ENCODE measurements at places on chromosomes 11 and 22.

DNA sequence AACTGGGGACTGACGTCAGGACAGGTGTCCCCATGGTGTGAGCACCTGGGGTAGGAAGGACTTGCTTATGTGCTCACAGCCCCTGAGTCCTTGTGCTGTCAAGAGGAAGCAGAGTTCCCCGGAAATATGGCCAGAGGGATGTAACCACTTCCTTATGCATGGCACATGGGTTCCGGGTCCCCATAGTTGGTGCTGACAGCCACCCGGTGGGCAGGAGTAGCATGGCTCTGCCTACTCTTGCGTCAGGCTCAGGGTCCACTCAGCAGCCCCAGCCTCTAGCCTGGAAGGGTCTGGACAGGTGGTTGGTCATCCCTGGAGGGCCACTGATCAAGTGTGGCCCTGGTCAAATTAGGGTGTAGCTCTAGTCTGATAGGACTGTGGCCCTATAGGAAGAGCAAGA, 42.8 kb upstream of the CCND1 start:
- H3K27ac ChIP-seq: no peak overlapping the region
- no peak for DNase-seq
- no peaks in the 10 kb centered on the region for H3K4me1 ChIP-seq
- no peak overlapping the region for H3K4me3 ChIP-seq
- no peaks in the 10 kb centered on the region for H3K27me3 ChIP-seq
- H3K36me3 ChIP-seq: no peaks in the 10 kb centered on the region

DNA sequence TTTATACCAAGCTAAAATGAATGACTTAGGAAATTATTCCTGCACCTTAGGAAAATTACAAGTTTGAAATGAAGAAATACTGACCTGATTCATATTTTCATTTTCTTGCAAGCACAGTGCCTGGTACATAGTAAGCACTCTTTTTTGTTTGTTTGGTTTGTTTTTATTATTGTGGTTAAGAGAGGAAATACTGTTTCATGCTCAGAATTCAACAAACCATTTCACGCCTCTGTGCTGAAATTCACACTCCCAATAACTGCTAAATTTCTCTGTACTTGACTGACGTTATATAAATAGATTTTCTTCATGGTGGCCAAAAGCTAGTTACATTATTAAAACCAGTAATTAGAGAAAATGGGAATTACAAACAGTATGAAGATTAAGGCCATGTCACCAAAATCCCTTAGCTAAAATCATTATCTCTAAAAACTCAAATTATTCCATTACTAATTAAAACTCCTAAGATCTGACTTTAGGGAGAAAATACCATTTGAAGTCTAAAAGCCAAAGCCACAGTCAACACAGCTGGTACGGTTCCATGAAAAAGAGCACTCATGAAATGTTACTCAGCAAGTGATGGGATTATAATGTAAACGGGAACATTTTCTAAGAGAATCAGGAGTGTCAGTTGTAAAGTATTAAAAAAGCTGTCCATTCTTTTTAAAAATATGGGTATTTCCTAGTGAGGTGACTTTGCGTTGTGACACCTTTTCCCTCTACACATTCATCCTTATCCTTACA, 77.8 kb upstream of the DDI1 start:
- H3K27ac ChIP-seq: no peak overlapping the region
- H3K4me3 ChIP-seq: no peak overlapping the region
- no peaks in the 10 kb centered on the region for H3K36me3 ChIP-seq
- no peak for DNase-seq

GRCh38 chr11:76075716-76076115, 130.6 kb downstream of the WNT11 start:
- H3K27me3 ChIP-seq: no peaks in the 10 kb centered on the region
- no peak overlapping the region for H3K4me3 ChIP-seq
- H3K36me3 ChIP-seq: no peaks in the 10 kb centered on the region
- H3K4me1 ChIP-seq: no peaks in the 10 kb centered on the region
- DNase-seq: no peak

GRCh38 chr11:45178890-45179671, 32.6 kb downstream of the PRDM11 start:
- H3K4me1 ChIP-seq: no peaks in the 10 kb centered on the region
- peaks cover 2% of the 10 kb centered on the region for H3K36me3 ChIP-seq
- no peak for DNase-seq
- H3K4me3 ChIP-seq: no peak overlapping the region
- no peaks in the 10 kb centered on the region for H3K27me3 ChIP-seq

DNA sequence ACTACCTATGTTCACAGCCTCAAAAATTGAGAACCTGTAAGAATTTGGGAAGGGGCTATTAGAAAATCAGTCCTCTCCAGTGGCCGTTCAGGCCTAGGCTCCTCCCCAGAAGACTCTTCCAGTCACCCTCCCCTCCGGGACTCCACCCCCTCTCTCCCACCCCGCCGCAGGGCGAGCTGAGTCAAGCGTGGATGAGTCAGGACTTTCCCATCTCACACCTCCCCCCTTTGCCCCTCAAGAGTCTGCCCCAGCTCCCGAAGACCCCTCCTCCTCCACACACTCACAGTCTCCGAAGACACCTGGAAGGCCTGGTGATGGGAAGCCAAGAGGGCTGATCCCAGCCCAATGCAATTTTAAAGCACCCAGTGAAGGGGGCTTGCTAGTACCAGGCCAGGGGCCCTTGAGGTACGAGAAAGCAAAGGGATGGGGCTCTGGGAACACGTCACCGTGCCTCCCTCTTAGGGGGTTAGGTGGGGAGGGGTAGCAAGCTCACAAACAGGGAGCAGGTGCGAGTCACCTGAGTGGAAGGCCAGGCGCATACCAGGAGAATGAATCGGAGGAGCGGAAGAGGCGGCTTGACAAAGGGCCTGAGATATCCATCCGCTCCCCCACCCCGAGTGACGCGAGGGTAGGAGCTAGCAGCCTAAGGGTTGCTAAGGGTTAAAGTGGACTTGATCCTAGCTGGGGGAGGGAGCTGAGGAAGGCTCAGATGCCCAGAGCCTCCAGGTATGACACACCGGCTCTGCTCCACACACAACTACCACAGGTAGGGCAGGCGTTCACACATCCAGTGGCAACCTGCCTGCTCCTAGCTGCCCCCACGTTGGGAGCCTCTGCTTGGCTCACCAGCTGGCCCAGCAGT, 13.6 kb downstream of the BCL9L start:
- H3K4me1 ChIP-seq: peaks cover 54% of the 10 kb centered on the region
- no peaks in the 10 kb centered on the region for H3K27me3 ChIP-seq
- H3K4me3 ChIP-seq: no peak overlapping the region
- H3K36me3 ChIP-seq: peaks cover 4% of the 10 kb centered on the region
- peak overlapping the region; percentile 74 for H3K27ac ChIP-seq
- no peak for DNase-seq

- no peak for DNase-seq
- no peaks in the 10 kb centered on the region for H3K27me3 ChIP-seq
- H3K4me3 ChIP-seq: no peak overlapping the region
- no peak overlapping the region for H3K27ac ChIP-seq
These were observed 681.1 kb downstream of the OPCML start for GRCh38 chr11:132851247-132851646.

DNA sequence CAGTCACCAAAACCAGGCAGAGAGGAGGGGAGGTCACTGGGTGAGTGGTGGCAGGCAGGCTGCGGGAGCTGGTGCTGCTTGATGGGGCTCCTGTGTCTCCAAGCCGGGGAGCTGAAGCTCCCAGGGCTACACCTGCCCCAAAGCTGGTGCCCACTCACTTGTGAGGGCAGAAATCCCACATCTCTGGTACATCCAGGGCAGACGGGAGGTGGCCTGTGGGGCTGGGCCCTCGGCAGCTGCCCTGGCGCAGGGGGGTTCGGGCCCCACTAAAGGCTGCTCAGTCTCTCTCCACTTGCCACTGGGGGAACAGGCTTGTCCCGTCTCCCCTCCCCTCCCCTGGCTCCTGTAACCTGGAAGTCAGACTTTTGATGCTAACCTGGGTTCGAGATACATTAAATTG, 55.6 kb upstream of the PPARA start:
- H3K4me1 ChIP-seq: peaks cover 42% of the 10 kb centered on the region
- H3K27me3 ChIP-seq: no peaks in the 10 kb centered on the region
- H3K27ac ChIP-seq: no peak overlapping the region
- DNase-seq: no peak

DNA sequence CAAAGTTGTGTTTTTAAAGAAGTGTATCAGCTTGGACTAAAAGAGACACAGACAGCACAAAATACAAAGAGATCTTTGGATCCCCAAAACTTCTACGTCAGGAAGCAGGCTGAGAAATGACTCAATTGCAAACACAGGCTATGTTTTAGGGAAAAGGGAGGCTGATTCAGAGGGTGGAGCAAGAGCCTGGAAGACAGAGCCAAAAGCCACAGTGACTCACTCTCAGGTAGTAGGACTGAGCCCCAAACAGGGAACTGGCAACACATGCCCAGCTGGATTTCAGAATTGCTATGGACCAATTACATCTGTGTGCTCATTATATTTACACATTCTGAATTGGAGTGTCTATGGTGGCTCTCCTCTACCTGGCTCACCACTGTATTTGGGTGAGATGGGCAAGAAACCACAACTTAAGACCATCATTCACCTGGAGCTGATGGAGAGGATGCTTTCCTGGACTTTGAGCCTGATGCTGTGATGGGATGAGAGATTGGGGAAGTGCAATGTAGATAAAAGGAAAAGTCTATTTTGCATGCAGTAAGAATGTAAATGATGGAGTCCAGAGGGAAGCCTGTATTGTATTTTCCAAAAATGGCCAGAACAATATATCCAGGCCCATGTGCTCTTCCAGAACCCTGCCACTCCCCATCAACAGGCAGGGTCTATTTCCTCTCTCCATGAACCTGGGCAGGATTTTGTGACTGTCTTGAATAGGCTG, 20.8 kb upstream of the LINC01488 start:
- no peak for DNase-seq
- no peaks in the 10 kb centered on the region for H3K36me3 ChIP-seq
- H3K4me3 ChIP-seq: no peak overlapping the region
- H3K27me3 ChIP-seq: no peaks in the 10 kb centered on the region
- no peaks in the 10 kb centered on the region for H3K4me1 ChIP-seq

DNA sequence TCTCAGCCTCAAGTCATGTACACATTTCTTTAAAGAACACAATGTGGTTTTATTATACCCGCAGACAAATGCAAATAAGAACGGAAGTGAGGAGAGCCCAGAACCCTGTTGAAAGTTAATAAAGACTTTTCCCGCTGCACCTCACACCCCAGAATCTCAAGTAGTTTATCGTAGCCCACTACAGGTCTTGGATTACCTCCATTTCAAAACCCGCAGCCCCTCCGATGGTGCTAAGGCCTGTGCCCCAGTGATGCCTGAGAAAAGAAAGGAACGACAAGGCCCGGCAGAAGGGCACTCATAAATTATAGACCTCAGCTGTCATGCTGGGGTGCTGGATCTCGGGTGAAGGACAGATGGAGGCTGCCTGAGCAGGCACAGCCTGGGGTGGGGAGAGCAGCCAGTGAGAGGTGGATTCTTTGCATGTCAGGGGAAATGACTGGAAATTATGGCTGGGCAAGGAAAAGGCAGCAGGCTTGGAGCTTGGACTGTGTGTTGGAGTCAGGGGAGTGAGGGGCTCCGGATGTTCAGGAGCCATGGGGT, 354.1 kb downstream of the NTM start:
- no peak overlapping the region for H3K4me3 ChIP-seq
- H3K36me3 ChIP-seq: no peaks in the 10 kb centered on the region
- H3K4me1 ChIP-seq: no peaks in the 10 kb centered on the region
- no peaks in the 10 kb centered on the region for H3K27me3 ChIP-seq
- H3K27ac ChIP-seq: no peak overlapping the region

- DNase-seq: no peak
- H3K27ac ChIP-seq: no peak overlapping the region
- no peak overlapping the region for H3K4me3 ChIP-seq
- H3K4me1 ChIP-seq: peaks cover 2% of the 10 kb centered on the region
- H3K27me3 ChIP-seq: no peaks in the 10 kb centered on the region
These were observed 13.2 kb upstream of the SMIM35 start for GRCh38 chr11:118099838-118100556.

GRCh38 chr11:82523141-82523540, 210.5 kb downstream of the FAM181B start:
- no peaks in the 10 kb centered on the region for H3K27me3 ChIP-seq
- no peaks in the 10 kb centered on the region for H3K4me1 ChIP-seq
- H3K4me3 ChIP-seq: no peak overlapping the region
- DNase-seq: no peak
- no peaks in the 10 kb centered on the region for H3K36me3 ChIP-seq

GRCh38 chr11:30567120-30567519, 19.0 kb downstream of the MPPED2 start:
- H3K36me3 ChIP-seq: no peaks in the 10 kb centered on the region
- DNase-seq: no peak
- H3K27me3 ChIP-seq: no peaks in the 10 kb centered on the region

- H3K27ac ChIP-seq: no peak overlapping the region
- no peaks in the 10 kb centered on the region for H3K36me3 ChIP-seq
- no peak overlapping the region for H3K4me3 ChIP-seq
- DNase-seq: peak; percentile 64
These were observed 76.0 kb upstream of the GRK3 start for GRCh38 chr22:25488244-25489020.

DNA sequence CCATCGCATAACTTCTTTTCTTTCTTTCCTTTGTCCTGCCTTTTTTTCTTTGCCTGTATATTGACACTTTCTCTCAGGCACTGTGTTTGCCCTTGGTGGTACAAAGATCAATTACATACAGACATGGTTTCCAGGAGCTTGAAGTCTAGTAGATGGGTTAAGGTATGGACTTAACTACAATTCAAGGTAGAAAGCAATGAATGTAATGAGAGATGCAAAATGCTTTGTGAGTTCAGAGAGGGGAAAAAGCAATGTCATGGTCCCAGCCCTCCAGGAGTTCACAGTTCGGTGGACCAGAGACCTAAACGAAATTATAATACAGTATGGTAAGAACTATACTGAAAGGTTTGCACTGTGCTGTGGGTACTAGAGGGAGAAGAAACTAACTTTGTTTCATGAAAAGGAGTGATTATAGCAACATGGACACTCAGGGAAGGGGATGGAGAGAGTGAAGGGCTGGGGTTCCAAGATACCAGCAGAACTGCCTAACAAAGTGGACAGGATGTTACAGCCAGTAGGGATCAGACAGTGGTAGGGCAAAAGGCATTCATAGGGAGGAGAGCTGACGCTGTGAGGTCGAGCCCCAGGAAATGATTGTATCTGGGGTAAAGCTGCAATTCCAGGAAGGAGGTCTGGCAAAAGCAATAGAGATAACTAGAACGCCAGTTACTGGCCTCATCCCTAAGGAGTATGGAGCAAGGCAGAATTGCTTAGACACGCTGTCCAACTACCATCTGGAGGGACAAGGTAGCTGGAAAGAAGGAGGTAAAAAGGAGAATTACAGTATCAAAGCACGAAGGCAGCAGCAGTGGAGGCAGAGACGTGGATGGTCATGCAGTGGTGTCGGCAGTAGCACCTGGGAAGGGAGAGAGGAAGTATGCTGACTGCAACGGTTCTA, 158.3 kb upstream of the MTMR2 start:
- no peak overlapping the region for H3K4me3 ChIP-seq
- no peak for DNase-seq
- no peaks in the 10 kb centered on the region for H3K27me3 ChIP-seq
- no peaks in the 10 kb centered on the region for H3K4me1 ChIP-seq

- H3K4me1 ChIP-seq: no peaks in the 10 kb centered on the region
- no peak for DNase-seq
- no peaks in the 10 kb centered on the region for H3K36me3 ChIP-seq
- H3K27ac ChIP-seq: no peak overlapping the region
- no peaks in the 10 kb centered on the region for H3K27me3 ChIP-seq
- no peak overlapping the region for H3K4me3 ChIP-seq
These were observed 10.6 kb downstream of the LRRC55 start for GRCh38 chr11:57192316-57192715.
